GM13977 (cell line): ENCODE measurements at places on chromosomes 12 and 14.

DNA sequence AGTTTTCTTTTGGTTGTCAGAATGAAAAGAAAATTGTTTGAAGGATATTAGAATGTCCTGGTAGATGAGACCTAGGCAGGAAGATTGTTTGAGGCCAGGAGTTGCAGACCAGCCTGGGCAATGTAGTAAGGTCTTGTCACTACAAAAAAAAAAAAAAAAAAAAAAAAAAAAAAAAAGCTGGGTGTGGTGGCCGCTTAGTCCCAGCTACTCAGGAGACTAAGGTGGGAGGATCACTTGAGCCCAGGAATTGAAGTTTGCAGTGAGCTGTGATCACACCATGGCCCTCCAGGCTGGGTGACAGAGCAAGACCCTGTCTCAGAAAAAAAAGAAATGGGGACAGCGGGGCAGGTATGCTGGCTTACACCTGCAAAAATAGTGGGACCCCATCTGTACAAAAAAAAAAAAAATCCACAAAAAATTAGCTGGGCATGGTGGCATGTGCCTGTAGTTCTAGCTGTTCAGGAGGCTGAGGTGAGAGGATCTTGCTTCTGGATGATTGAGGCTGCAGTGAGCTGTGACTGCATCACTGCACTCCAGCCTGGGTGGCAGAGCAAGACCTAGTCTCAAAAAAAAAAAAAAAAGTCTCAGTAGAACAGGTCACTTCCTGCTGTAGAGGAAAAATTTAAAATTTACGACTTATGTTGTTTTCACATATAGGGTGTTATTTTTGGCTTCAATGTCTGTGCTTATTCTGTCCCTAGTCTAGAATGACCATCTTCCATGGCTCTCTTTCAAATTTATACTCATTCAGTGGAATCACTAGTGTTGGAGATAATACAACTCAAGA is 70.7 kb downstream of the PPHLN1 start:
- no peak for DNase-seq

GRCh38 chr12:81416571-81416970 is 338.7 kb downstream of the ACSS3 start:
- no peak for DNase-seq

- DNase-seq: no peak
Observed at GRCh38 chr14:104245075-104245474, 106.7 kb downstream of the KIF26A start.

DNA sequence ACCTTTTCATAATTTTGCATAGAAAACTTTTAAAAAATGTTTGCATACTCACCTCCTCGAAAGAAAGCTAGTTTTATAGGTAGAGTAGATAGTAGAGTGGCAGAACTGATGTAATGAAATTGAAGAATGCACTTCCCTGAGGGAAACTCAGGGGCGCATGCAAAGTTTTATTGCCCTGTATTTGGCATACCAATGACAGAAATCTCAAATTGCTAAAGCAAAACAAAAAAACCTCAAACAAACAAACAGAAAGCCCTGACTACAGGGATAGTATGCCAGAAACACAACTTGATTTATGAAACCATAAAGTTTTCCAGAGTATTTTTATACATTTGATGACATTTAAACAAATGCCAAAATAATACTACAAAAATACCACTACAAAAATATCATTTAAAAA is 1.8 kb downstream of the RASSF9 start:
- DNase-seq: no peak

DNA sequence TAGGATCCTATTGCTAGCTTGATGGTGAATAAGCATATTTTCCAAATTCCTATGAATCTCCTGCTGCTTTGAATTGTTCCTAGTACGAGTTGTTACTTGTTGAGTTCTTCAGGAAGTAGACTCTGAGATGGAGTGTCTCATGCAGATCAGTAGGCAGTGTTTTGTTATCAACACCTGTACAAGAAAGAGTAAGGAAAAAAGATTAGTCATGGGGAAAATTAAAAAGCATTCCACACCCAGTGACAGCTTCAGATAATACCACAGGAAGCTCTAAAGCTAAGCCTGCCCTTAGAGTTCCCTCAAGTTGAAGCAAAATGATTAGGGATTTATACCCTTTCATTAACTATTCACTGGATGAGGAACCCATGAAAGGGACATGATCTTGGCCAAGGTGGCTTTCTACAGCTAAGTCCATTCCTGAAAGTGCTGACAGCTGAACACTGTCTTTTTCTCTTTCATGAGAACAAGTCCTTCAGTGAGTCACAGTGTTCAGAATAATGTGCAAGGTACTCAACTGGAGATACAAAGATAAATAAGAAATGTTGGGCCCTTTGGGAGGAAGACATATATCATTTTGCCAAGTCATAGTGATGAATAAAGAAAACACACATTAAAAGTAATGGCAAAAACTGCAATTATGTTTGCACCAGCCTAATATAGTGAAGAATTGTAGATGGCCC is 49.1 kb downstream of the CCER1 start:
- no peak for DNase-seq

DNA sequence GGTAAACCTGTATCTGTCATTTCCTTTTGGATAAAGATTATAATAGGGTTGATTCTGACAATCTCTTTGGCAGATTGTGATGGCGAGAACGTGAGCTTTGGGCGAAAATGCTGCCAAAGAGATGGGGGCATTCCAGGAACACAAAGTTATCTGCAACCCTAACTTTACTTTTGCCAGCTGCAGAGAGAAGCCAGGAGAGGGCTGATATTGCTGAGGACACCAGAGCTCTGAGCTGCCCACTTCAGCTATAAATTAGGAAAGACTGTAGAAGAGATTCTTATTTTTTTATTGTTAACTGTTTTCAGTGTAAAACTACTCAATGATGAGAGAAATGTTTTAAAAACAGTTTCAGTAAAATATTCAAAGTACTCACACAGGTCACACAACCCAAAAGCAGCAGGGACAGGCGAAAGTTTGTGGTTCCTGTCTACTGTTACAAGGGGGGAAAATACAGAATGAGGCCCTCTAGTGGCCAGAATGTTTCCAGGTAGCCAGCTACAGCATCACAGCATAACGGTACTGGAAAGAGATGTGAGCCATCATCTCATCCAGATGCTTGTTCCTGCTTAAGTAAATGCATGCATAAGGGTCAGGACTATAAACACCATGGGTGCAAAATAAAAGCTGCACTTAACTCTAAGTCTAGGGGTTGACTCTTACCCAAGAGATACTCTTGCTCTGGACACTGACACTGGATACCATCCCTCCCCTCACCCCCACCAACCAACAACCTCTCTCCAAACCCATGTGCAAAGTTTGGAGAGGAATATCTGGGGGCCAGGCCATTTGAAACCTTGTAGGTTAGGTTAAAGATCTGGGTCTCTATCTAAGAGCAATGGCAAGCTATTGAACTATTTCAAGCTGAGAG is 498.4 kb downstream of the RMST start:
- peak; percentile 17 for DNase-seq

GRCh38 chr14:52998376-52999015 is 47.6 kb upstream of the FERMT2 start:
- no peak for DNase-seq

GRCh38 chr12:39912211-39912980 is 193.5 kb downstream of the SLC2A13 start:
- no peak for DNase-seq

DNA sequence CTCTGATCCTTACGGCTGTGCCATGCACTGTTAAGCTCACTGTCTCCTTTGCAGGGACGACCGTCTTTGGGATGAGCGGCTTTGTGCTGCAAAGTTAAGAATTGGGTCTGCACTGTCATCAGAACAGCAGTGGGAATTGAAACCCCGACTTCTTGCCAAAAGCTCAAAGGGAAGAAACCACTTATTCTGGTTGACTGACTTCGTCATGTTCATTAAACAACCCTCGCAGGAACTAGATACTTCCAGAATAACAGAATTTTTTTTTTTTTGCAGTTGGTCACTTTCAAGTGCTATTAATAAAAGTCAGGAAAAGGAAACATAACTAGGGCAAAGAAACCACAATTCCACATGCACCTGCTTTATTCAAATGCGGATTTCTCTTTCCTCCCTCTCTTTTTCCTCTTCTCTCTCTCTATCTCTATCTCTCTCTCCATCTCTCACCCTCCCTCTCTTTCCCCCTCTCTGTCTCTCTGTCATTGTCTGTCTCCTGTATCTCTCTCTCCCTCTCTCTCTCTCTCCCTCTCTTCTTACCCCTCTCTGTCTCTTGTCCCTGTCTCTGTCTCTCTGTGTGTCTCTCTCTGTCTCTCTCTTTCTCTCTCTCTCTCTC is 12.3 kb upstream of the GLT1D1 start:
- DNase-seq: no peak

GRCh38 chr12:123787466-123787865 is 25.4 kb downstream of the DNAH10 start:
- DNase-seq: no peak

GRCh38 chr14:89461256-89461655 is 44.2 kb upstream of the FOXN3 start:
- no peak for DNase-seq
